NCI-H1092 (cell line): ENCODE measurements at places on chromosomes 5 and 9.

DNA sequence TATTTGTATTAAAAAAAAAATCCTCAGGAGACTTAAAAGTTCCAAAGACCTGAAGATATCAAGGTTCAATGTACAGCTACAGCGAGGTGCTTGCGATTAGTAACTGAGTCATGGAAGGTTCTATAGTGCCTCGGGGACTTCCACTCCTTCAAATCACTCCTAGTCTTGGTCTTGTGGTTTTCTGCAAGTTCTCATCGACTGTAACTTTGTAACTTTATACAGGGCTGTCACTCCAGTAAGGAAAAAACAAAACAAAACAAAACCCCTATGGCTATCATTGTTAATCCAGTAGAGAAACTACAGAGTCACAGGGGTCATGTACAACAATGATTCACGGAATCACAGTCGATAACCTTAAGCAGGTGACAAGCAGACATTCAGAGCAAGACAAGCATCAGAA, 39.8 kb upstream of the SELENOP start:
- no peak for DNase-seq

DNA sequence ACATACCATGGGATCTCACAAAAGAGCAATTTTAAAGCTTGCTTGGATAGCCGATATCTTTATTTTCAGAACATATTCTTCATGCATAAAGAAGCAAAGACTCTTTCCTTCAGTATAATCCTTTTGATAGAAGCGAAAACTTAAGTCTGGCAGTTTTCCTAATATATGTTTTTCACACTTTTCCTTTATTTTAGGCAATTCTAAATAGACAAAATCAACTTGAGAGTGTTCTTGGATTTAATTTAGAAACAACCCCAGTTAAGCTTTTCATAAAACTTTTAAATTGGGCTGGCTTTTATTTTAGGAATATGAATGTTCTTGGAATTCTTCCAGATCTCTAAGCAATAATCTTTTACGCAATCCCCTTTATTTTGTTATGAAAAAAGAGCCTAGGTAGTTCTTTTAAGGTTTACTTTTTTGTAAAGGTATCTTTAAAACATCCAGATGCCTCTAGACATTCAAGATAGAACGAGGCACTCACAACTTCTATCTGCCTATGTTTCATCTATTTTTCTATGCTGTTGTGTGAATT, 51.5 kb upstream of the HSPB3 start:
- no peak for DNase-seq

DNA sequence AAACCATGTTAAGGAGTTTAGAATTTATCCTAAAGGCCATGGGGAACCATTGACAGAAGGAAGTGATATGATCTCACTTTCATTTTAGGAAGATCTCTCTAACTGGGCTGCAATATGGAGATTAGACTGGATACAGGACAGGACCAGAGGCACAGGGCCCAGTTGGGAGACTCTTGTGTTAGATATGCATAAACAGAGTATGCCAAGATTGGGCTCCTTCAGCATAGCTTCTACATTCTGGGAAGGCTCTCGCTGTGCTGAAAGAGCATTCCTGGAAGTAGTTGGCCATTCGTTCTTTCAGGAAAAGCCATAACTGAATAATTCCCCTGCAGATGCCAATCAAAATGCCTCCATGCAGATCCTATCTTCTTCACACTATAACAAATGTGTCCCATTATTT, 204.5 kb downstream of the CWC27 start:
- no peak for DNase-seq

- no peak for DNase-seq
Measured at GRCh38 chr5:32413466-32414263, 30.9 kb downstream of the ZFR start.

GRCh38 chr9:72788966-72789735, 163.7 kb downstream of the ALDH1A1 start:
- no peak for DNase-seq

GRCh38 chr5:51347704-51348103, 35.5 kb upstream of the ISL1 start:
- DNase-seq: no peak

DNA sequence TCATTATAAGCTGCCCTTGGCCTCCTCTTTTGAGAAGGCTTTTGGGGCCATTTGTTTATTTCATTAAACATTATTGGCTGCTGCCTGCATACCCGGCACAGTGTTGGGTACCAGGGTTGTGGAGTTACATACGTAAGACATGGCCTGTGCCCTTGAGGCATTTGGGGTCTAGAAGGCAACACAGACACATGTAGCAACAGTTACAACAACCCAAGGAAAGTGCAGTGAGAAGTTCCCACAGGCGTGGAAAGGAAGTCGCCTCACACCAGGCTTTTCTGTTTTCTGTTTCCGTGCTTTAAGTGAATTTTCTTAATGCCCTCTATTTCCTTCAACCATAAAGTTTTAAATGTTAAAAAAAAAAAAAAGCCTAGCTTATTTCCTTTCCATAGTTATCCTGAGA, 47.4 kb downstream of the GALNT10 start:
- no peak for DNase-seq

DNA sequence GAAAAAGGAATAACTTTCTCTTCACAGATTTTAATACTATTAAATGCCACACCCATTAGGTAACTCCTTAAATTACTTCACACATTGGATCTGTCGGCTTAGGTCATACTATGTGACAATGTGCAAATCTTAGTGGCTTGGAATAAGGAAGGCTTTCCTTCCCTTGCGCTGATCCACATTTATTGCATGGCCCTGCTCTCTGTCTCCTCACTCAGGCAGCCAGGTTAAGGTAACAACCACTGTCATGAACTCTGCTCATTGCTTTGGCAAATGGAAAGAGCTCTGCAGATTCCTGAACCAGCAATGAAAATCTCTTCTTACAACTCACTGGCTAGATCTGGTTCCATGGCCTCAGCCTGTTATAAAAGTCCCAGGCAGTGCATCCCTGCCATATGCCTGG, 121.9 kb upstream of the NFIB start:
- no peak for DNase-seq

GRCh38 chr9:77750284-77750683, 102.2 kb upstream of the GNA14 start:
- no peak for DNase-seq

GRCh38 chr5:38263983-38264382, 5.6 kb downstream of the EGFLAM start:
- DNase-seq: no peak

DNA sequence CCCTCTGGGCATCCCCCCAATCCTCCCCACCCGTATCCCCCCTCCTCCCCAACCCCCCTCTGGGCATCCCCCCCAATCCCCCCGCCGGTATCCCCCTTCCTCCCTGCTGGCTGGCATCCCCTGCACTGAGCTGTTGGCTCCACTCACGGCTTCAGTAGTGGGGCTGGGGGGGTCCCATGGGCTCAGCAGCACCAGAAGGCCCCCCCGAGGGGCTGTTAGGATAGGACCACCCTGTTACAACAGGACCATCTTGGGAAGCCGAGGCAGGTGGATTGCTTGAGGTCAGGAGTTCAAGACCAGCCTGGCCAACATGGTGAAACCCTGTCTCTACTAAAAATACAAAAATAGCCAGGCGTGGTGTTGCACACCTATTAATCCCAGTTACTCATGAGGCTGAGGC, 42.4 kb downstream of the EXD3 start:
- no peak for DNase-seq

DNA sequence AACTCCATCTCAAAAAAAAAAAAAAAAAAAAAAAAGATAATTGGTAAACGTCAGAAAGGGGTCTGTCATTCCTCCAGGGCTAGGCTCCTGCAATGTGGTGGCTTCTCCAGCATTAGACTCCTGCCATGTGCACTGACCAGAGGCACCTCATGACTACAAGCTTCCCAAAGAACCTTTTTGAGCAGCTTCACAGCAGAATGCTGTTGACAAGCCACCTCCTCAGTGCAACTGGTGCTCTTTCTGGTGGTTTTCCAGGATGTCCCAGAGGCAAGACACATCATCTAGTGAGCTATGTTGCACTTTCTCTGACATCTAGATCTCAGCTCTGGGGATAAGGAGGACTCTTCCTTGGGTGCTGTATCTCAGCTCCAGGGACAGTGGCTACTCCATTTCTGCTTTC, 11.6 kb downstream of the RPL37 start:
- no peak for DNase-seq

GRCh38 chr5:54013556-54014194, 296.7 kb downstream of the ARL15 start:
- no peak for DNase-seq

DNA sequence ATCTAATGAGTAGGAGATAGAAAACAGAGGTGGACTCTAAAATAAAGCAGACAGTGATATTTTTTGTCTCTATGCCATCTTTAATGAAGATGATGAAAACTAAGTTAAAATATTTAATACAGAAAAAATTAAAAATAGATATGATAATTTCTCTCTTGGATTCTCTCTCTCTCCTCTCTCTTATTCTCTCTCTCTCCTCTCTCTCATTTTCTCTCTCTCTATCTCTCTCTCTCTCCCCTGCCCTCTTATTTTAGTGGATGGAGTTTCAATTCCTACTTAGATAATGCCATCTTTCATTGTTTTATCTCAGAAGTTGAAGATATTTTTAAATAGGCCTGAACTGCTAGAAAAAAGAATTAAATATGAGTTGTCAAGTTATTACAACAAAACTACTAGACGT, 38.2 kb downstream of the ESM1 start:
- DNase-seq: no peak

DNA sequence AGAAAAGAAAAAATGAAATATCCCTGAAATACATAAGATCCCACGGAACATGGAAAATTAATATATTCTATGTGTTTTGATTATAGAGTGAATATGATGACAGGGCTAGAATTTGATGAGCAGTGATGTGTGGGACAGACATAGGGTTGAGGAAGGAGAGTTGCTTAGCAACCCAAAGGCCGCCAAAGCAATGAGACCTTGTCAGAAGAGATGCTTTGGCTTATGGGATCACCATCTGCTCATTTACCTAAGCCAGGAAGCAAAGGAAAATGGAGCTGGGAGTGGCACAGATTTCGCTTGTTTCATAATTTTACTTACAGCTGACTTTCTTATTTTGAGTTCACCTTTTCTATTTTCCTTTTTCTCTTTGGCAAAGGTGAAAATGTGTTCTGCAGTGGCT, 20.9 kb upstream of the HAPLN1 start:
- no peak for DNase-seq
